ENCODE measurements at places on chromosomes 5 and 9.

DNA sequence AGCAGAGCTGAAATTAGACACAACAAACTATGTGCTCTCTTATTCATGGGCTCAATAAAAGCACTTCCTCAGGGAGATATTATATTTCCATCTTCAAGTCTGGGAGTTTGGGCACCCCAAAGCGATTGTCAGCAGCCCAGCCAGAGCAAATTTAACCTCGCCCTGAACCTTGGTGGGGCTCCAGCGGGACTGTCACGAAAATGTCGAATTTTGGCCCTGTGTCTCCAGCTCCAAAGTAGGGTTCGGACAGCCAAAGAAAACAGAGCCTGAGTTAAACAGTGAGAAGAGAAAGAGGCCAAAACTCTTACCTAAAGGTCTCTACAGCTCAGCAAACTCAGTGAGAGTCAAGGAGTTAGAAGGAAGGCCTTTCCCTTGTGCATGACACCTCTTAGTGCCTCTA, 432.9 kb downstream of the SPATA31D1 start:
- no peak for DNase-seq

DNA sequence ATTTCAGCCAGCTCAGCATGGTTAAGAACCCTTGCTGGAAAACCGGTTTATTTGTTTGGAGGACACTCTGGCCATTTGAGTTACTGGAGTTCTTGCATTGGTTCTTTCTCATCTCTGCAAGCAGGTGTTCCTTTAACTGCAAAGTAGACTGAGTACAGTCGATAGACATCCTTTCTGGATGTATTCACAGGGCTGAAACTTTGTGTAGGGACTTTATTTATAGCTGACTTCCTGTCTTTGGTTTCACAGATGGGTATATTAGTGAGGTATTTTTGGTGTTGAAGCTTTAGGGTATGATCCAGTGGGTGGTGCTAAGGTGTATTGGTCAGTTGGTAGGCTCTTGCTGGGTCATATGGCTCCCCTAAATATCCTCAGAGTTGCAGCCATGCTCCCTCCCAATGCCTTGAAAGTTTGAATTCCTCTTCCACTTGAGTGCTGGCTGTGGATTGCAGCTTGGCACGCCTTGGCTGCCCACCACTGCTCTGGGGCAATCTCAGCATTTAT, 666.0 kb upstream of the COX7C start:
- DNase-seq: no peak

DNA sequence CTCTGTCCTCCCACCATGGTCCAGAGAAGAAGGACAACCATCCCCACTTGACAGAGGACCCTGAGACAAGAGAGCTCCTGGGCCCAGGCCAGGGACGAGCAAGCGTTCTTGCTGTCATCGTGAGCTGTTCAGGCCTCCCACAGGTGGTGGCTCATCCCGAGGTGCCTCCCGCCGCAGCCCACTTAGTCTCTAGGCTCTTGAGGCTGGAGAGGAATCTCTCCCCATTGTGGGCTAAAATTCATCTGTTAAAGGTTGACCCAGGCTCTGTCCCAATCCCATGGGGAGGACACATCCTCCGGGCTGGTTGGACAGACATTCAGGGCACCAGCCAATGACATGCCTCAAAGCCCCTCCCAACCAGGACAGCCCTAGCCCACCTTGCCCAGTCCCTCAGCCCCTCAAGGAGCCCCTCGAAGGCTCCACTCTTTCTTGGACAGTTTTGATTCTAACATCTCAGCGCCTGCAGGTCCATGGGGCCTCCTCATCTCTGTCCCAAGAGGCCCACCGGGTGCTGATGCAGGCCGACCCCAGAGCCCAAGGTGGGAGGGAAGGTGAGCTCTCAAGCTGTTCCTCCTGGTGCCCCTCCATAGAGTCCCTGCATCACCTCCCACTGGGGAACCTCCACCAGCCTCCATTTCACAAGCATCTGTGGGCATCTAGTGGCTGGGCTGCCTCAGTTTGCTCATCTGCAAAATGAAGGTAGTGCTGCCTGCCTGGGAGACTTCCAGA, 52.9 kb downstream of the BARX1 start:
- DNase-seq: no peak

DNA sequence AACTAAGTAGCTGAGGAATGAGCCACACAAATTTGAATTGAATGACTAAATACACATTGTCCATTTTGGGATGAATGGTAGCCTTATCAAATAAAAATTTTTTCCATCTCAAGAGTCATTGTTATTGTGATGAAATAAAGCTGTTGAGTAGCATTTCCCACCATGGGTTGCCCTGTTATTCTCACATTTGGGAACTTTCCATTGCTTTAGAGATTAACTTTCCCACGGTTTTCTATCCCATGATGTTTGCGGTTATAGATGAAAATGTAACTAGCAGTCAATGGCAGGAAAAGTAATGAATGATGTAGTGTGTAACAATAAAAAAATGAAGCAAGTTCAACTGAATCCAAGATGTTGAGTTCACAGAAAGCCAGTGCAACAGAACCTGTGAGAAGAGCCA, 59.9 kb upstream of the PLPP1 start:
- DNase-seq: no peak

DNA sequence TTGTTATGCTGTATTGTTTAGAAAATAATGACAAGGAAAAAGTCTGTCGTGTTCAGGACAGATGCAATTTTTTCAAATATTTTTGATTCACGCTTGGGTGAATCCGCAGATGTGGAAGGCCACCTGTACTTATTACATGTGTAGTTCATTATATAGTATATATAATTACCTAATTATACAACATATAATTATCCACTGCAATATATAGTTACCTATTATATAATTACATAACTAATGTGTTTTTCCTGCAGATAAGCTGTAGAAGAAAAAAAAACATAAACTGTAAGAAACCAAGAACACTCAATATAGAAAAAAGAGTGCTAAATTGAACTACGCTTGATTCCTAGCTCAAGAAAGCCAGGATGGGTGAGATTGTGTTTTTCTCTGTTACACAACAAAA, 93.6 kb upstream of the RANBP3L start:
- no peak for DNase-seq

- no peak for DNase-seq
Observed at GRCh38 chr9:69806627-69807026, 14.0 kb upstream of the CFAP95 start.

DNA sequence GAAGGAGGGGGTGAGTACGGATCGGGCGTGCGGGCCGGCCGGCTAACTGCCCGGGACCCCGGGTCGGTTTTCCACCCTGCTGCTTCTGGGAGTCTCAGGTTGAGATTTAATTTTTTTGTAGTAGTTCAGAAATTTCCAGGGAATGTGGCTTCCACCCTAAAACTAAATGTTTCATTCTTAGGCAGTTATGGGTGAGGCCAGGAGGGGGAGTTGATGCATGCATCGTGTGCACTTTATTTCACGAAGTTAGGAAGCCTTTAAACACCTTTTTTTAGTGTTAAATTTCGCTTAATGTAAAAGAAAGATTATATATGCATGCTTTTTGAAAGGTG, 905 bp downstream of the CDK9 start:
- DNase-seq: no peak

GRCh38 chr9:99350461-99350860, 128.4 kb downstream of the SEC61B start:
- no peak for DNase-seq

- DNase-seq: no peak
Observed at GRCh38 chr5:32022638-32023037, 151.5 kb downstream of the GOLPH3 start.

DNA sequence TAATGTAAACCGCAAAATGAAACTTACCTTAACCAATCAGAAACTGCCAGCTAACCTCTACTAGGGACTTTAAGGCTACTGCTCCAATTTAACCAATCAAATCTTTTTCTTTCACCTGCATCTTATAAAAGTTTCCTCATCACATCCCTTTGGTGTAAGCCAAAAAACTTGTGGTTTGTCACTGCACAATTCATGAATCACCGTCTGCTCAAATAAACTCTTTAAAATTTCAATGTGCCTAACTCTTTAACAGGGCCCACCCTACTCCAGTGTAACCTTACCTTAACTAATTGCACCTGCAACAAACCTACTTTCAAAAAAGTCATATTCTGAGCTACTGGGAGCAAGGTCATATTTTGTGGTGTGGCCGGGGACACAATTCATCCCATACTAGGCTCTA, 172.2 kb upstream of the GRAMD2B start:
- no peak for DNase-seq

DNA sequence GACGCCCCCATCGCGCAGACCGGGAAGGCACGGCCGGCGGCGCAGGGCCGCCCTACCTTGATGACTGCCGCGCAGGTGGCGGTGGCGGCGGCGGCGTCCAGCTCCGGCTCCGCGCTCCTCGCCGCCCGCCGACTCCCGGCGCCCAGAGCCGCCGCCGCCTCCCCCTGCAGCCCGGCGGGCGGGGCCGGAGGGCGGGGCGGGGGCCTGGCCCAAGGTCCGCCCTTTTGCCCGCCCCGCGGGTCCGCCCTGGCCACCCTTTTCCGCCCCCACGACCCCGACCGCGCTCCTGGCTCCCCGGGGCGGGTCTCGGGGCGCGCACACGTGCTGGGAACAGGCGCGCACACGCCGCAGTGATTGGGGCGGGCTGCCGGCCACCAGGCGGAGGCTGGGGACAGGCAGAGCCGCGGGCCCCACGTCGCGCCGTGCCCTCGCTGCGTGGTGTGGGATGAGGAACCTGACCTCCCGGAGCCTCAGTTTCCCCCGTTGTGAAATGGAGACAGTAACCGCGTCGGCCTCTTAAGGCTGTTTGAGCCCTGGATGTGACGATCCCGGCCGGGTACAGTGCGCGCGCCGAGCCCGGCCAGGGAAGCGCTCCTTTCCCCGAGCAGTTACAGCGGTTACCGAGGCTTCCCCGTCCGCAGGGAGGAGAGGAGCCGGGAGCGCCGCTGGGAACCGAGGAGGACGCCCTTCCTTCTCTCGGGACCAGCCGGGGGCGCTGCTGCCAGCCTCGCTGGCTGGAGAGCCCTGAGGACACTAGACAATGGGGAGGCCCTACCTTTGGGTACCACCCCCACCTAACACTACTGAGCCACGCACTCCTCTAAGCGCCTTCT, at the start of gene CORO2A:
Gene CORO2A, minus strand, starts transcription at position 135 of the 833 bp plus-strand sequence. CDS start 34,977 bp downstream, outside the sequence.
- peak; percentile 63 for DNase-seq

DNA sequence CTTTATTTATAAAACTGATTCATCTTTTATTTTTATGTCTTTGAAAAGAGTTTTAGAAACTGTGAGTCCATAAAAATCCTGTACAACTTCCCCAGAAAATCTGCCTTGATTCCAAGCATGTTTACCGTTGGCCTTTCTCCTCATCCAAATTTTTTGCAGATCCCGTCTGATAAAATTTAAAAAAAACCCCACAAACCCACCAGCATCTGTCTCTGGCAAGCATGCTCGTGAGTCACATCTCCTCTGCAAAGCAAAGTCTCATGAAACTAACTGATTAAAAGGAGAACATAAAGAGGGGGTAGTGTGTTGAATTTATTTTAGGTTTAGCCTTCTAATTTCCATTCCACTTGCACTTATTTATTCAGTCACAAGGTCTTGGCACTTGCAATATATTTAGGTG, 109.4 kb downstream of the MAT2B start:
- DNase-seq: no peak

DNA sequence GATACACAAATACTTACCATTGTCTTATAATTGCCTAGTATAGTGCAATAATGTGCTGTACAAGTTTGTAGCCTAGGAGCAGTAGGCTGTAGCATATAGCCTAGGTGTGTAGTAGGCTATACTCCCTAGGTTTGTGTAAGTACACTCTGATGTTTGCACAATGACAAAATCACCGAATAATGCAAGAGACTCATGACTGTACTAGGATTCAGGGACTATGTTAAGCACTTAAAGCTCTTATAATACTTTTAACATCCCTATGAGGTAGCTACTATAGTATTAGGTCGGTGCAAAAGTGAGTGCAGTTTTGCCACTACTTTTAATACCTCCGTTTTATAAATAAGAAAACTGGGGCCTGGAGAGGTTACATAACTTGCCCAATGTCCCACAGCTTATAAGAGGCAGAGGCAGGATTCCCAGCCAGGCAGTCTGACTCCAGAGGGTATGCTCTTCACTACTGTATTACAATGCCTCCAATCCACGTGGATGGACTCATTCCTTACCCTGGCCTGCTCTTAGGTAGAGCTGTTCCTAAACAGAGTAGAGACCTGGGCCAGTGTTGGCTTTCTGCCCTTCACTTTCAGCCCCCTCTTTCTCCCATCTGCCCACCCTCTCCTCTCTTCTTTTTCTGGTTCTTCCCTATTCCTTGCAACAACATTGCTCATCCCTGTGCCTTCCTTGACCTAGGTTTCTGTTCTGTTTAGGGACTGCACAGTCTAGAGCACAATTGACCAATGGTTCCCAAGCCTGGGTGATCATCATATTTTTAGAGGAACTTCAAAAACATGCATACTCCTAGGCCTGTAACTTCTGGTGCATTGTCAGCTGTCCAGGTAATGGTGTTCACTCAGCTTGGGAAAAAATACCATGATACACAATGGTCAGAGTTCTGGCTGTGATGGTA, 114.0 kb downstream of the CARTPT start:
- no peak for DNase-seq

- DNase-seq: no peak
Observed at GRCh38 chr9:37094751-37095150, 25.6 kb upstream of the ZCCHC7 start.

DNA sequence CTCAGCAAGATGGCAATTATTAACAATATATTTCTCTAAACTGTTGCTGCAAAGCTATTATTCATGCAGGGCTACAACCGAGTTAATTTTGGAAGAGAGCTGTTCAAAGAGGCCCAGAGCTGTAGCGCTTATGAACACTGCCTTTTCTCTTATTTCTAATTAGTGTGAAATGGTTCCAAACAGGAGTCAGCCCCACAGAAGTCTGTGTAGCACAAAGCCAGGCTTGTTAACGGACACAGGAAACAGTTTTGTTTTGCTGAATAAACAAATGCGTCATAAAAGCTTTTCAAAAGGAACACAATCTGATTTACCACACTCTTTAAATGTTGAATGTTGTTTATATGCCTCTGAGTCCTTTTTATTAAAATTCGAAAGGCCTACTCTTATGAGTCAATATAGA, 396.5 kb downstream of the ANXA1 start:
- no peak for DNase-seq

- no peak for DNase-seq
Observed at GRCh38 chr9:89872426-89872912, 267.7 kb downstream of the GADD45G start.

GRCh38 chr9:2027543-2028160, 12.5 kb downstream of the SMARCA2 start:
- DNase-seq: no peak

- DNase-seq: no peak
Observed at GRCh38 chr5:151450605-151451004, 3.2 kb downstream of the SLC36A1 start.

Measured in NCI-H2227 treated with DMSO at 0.1 percent for 48 hours (cell line).